ENCODE measurements at places on chromosomes 11 and 22.

DNA sequence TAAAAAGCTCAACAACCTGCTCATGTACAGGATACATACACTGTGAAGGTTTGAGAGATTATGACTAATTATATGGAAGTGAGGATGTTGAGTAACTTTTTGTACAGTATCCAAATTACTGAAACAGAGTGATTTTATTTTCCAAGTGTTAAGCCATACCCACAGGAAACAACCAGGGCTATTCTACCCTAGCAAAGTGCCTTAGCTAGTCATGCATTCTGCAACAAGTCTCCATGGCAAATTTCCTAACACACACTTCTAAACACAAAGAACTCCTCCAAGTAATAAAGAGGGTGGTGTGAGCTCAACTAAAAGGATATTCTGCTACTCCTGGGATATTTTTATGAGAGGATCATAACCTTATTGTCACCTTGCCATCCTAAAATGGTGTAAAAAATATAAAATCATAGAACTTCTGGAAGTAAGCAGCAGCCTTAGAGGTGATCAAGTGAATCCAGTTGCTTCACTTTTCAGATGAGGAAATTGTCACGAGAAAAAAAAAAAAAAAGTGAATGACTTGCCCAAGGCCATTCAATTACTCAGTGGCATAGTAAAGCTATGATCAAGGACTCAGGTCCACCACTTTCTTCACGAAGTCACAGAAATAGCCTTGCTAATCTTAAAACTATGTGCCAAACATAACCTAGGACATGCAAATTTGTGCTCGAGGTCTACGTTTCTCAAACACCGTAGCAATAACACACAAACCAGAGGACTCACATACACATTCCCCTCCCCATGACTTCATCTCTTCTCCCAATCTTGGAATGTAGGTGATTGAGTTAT lies 4.2 kb downstream of the LGR4 start:
- DNase-seq = peak; percentile 84

DNA sequence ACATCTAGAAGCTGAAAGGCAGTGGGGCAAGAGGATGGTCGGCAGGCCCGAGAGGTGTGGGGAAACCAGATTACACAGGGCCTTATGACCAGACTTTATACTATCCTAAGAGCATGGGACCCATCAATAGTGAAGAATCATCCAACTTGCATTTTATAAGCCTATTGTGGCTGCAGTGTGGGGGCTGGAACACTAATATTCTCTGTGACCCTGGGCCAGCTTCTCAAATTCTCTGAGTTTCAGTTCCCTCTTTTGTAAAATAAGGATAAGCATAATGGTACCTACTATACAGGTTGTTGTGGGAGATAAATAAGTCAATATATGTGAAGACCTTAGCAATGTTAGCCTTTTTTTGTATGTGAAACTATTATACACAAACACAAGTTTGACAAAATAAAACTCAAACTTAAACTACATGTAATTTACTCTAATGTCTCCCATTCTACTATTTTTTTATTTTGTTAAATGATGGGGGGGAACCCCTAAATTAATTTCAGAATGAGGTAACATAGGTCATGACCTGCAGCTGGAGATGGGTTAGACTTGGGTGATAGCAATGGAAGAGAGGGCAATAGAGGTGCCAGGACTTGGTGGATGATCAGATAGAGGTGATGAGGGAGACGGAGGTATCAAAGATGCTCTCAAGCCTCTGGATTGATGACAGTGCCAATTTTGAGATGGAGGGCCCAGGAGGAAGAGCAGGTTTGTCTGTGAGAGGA lies 30.1 kb downstream of the SMCO4 start:
- DNase-seq = no peak

DNA sequence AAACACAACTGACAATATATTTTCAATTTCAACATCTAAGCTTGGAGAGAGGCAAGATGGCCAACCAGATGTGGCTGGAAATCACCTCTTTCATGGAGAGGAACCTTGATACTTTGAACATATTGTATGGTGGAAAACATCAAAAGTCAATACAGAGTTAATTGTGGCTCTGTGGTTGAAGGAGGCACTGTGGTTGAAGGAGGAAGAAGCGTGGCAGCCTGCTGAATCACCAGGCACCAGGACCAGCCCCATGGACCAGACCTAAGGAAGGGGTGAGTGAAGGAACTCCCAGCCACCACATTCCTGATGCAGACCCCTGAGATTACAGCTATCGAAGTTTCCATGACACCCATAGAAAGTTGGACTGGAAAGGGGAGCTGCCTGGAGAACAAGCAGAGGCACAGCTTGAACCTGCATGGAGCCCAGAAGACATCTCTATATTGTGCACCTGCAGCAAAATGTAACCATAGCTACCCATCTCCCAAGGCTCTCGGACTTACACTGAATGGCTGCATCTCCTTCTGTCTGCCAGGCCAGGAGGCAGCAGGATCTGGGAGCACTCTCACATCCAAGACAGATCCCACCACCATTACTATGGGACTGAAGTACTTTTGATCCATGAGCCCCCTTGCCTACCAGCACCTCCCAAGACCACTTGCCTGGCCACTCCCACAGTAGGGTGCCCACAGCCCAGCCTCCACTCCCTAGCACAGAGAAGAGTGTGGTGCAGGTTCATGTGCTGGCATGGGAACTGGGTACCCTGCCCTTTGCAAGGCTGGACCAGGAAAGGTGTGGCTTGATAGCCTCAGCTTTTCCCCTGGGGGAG lies 79.8 kb upstream of the SC5D start:
- DNase-seq = no peak

DNA sequence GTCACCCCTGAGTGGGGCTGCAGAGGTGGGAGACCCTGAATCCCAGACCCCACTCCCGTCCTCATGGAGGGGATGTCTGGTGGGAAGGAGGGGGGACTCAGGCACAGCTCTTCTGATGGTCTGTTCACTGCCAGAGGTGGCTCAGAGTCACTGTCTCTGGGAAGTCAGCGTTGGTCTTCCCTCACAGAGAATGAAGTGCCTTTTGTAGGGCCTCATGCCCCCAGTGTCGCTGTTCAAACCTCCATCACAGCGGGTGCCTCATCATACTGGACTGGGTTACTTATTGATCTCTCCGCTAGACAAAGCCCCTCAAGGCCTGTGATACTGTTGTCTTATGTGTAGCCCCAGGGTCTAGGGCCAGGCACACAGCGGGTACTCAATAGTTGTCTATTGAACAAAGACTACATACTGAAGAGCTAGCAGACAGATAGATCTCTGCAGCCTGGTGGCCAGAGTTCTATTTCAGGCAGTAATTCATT lies 41.3 kb downstream of the CD6 start:
- no peak for DNase-seq

- no peak for DNase-seq
These were observed 8.9 kb downstream of the RIBC2 start for GRCh38 chr22:45422237-45422983.

All from foreskin melanocyte (primary cell).